T-helper 22 cell (primary cell): ENCODE measurements at places on chromosomes 2 and 18.

GRCh38 chr2:220078439-220078838, 451.0 kb downstream of the SLC4A3 start:
- no peak for DNase-seq

DNA sequence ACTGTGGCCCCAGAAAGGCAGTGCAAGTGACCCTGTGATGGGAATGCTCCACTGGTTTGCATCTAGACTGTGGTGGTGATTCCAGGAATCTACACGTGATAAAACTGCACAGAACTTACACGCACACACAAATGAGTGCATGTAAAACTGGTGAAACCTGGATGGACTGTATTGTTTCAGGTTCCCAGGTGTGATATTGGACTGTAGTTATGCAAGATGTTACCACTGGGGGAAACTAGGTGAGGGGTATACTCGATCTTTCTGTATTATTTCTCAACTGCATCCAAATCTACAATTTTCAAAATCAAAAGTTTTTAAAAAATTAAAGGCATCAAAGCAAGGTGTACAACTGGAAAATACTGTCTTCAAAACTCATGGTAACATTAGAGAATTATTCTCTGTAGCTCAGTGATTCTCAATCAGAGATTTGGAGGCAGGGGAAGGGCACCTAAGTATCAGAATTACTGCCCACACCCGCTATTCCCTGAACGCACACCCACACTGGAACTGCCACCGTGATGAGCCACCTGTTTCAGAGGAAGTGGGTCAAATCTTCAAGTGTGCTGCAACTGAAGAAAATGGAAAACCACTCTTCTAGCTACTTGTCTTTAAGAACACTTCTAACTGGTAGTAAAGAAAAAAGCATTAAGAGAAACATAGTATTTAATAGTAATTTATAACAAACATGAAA, 26.7 kb downstream of the PTPN2 start:
- DNase-seq, result no peak

DNA sequence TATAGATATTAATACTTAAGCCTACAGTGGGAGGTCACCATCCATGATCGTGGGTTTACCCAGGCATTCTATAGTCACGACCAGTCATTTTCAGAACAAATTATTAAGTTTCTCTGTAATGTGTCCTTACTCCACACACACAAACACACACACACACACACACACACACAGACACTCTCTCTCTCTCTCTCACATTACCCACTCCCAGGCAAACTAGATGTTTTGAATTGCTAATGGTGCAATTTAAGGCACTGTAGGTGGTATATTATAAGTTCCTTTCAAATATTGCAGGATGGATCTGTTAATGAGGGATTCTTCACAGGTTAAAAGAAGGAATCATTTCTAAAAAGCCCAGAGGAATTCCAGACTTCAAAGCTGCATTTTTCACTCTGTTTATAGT, 657.8 kb downstream of the MBD2 start:
- DNase-seq, result no peak

DNA sequence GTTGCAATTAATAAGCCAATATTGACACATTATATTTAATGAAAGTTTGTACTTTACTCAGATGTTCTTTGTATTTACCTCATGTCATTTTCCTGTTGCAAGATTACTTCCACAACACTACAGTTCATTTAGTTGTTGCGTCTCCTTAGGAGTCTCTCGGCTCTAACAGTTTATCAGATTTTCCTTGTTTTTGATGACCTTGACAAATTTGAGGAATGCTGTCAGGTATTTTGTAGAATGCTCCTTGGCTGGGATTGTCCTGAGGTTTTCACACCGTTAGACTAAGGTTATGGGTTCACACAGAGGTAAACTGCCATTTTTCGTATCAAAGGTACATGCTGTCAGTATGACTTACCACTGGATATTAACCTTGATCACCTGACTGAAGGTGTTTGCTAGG, 416.6 kb upstream of the TNP1 start:
- DNase-seq, result no peak

- DNase-seq, result no peak
Measured at GRCh38 chr2:126874961-126875360, 23.7 kb upstream of the TEX51 start.

DNA sequence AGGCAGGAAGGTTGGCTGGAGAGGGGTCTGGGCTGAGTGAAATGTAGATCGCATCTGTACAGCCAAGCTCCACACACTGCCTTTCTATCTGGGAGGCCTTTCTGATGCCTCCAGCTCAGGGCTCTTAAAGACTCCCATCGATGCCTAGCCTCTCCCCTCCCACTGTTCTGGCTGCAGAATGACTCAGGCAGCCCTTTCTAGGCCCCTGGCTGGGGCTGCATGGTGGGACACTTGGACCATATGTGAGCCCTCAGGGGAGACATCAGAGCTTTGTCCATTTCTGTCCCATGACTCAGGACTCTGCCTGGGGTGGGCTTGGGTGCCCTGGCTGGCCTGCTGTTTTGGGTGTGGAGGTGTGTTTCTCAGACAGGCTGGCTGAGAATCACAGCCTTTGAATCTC, 101.3 kb downstream of the CELF4 start:
- no peak for DNase-seq

DNA sequence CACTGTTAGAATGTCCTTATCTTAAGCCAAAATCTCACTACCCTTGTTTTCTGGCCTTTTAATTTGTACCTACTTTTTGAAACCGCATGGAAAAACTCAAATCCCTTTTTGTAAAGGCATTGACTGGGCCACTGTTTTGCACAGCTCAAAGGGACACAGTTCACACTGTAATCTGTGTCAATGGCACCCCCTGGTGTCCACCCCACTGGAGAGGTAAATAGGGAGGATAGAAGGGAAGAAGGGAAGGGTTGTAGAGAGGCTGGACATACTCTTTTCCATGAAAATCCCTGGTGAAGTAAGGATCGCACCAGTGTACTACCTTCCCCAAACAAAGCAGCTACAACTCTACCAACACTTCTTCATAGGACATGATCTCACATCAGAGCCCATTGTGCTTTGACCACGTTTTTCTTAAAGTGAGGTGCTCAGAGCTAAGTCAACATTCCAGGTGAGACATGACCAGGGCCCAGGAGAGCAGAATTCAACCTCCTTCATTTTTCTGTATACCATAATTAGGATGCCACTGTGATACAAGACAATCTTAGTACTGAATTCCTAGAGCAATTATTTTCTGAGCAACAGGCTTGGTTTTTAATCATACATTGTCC, 92.4 kb upstream of the RMDN2 start:
- peak; percentile 53 for DNase-seq

DNA sequence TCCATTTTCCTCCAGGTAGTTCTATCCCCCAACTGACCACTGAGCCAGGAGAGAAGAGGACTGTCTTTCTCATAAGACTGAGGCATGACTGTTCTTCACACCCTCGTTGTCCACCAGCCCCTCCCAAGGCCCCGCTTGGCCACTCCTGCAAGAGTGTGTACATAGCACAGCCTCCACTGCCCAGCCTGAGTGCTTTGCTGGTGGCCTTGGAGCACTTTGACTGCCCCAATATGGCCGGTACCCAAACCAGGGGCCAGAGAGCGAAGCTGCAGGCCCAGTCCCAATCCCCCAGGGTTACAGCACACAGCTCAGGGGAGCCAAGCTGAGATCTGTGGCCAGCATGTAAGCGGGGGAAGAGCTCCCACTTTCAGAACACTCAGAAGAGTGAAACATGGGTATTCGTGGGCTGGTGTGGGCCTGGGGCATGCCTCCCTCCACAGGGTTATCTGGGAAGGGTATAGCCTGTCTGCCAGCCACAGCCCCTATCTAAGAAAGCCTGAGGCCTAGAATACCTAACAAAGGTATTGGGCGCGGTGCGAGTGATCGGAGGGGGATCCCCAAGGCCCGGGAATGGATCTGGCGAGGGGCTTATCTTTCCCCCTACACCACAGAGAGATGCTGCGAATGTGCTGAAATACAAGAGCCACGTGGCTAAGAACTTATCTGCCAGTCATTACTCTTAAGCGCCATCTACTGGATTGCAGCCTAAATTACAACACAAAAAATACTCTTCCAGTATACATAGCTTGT, 163.8 kb downstream of the WDPCP start:
- DNase-seq, result no peak

DNA sequence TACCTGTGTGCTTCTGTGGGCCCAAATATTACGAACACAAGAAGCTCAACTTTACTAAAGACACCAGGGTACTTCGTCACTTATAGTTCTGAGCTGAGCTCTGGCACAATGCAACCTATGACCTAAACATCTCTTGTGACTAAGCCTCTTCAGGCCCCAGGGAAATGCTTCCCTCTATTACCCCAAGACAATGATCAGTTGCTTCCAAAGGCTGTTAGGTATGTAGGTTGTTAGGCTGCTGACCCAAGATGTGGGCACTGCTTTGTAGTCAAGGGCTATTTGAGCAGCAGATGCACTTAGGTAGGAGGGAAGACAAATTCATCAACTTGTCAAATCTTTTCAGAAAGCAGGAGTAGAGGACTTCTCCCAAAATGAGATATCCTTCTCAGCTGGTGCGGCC, 640.1 kb downstream of the EPHA4 start:
- no peak for DNase-seq
